Activated CD4-positive, alpha-beta T cell treated with anti-CD3 and anti-CD28 coated beads, Interleukin-2, amount 50 U/mL, for 4 hours (primary cell): ENCODE measurements at places on chromosomes 3 and 15.

DNA sequence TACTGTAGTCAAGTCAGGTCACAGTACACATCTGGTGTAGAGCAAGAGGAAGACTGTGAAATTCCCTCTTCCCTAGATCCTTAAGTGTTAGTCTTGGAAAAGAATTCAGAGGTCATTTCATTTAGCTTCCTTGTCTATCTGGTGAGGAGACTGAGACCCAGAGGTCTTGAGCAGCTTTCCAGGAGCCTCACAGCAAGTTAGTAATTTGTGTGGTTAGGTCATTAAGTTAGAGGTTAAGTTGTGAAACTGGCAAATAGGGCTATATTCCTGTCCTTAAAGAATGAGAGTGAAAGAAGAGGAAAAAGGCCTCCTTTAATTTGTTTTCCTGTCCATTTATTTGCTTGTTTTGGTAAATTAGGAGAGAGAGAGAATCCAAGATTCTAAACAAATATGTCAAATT is 9.0 kb downstream of the PODXL2 start:
- no peak for DNase-seq

DNA sequence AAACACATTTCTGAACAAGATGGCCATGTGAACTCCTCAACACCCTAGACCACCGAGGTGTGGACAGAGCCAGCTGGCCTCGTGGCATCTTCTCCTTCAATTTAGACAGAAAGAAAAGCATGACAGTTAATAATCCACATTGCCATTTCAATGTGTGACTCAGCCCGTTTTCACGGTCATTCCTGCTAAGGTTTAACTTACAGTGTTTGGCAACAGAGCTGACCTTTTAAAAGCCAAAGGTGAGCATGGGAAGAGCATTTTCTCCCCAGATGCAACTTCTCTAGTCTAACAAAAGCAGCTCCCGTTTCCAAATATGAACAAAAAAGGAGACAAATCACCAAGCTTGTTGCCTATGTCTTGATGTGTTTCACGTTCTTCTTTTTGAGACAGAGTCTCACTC is 417.6 kb upstream of the WNT5A start:
- DNase-seq, result no peak

DNA sequence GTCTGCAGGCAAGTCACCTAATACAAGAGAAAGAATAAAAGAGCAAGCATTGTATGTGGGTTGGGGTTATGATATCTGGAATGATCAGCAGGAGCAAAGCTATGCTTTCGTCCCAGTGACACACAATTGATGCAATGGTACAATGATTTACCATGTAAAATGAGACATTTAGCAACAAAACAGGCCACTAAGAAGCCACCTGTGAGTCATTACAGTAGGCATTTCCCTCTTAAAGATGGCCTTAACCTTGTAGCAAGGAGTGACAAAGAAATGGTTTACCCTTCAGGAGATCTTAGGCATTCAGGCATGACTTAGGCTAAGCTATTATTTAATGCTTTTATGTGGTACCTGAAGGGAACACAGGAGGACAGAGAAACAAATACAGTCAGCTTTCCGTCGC is 373.3 kb upstream of the RBMS3 start:
- no peak for DNase-seq

DNA sequence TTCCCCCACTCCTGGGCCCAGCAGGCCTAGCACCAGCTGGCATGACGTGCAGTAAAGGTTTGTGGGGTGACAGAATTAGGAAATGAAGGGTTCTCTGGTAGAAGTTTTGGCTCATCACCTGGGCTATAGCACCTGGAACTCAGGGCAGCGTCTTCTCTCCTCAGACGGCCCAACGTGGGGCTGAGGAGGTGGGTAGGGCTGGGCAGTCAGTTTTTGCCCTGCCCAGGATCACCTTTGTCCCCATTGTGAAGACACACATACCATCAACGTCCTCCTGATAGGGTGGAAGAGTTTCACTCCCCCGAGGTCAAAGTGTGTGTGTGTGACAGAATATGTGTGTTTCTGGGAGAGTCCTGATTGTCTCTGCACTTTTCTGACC is 12.1 kb downstream of the KBTBD13 start:
- DNase-seq, result no peak

GRCh38 chr3:13223574-13224237 is 150.5 kb upstream of the IQSEC1 start:
- DNase-seq, result no peak

DNA sequence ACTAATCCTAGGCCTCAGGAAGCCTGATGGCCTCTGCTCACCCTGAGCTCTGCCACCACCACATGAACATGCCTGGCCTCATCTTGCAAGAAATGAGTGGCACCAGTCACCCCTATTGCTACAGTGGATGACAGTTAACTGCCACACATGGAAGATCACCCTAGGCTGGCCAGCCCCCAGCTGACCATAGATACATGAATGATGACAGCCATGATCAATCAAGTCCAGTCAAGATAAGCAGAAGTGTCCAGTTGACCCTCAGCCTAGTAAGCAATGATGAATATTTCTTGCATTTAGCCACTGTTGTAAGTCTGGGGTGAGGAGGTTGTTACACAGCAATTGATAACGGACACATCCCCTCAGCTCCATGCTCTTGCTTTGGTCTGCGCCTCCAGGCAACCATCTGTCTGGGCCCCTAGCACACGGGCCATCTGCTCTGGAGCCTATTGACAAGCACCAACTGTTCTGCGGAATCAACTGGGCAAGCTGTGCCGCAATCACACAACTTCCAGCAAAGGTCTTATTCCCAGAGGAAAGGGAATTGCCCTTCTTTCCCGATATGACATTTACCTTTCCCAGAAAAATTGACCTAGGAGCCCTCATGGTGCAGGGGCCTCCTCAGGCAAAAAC is 2.2 kb upstream of the LYZL4 start:
- DNase-seq, result no peak

GRCh38 chr3:103127737-103128136 is 692.9 kb downstream of the ZPLD1 start:
- DNase-seq, result no peak

DNA sequence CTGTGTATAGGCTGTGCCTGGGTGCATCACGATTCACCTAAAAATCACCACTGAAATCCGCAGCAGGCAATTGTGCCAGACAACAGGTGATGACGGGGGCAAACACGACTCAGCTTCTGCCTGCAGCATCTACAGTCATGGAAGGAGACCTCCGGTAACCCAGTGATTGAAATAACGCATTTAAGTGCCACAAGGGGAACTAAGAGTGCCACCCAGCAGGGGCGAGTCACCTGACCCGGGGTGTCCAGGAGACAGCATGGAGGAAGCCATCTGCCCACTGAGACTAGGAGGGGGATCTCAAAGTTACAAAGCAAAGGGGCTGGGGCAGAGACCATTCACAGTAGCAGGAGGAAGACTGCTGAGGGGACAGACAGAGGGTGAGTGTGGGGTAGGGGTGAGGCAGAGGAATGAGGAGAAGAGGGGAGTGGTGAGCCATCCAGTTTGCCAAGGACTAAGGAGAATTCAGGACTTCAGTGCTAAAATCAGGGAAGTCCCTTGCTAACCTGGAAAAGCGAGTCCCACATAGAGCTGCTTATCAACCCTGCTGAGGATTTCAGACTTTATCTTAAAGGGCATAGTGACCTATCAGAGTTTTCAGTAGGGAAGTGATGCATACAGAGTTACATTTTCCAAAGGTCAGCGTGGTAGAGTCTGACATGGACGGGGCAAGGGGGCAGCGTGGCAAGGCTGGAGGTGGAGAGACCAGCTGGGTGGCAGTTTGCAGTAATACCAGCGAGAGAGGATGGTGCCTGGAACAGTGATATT is 256.7 kb upstream of the HES1 start:
- no peak for DNase-seq

GRCh38 chr3:127412578-127413317 is 124.9 kb upstream of the PRR20G start:
- DNase-seq, result no peak

GRCh38 chr3:61387817-61388216 is 136.6 kb upstream of the FHIT start:
- no peak for DNase-seq

DNA sequence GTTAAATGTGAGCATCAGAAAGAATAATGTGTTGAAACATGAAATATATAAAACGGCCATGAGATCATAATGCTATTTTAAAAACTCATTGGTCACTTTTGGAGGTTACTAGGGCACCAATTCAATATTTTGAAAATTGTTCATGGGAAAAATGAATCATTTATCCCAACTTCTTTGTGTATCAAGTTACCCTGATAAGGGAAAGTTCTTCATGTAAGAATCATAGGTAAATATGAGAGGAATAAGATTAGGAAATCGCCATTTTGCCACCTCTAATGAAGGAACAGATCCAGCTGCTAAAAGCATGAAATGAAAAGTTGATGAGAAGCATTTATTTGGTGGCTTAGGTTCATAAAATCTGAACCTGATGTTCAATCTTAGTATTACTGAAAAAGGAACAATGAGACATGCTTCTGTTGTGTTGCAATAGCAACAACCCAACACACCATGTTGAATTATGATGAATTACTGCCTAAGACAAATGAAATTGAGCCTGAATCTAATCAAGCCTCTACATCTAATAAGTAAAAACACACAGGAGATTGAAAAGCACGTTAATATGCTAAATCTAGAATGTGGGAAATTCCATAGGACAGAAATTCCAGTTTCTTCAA is 32.5 kb downstream of the ABHD5 start:
- no peak for DNase-seq

DNA sequence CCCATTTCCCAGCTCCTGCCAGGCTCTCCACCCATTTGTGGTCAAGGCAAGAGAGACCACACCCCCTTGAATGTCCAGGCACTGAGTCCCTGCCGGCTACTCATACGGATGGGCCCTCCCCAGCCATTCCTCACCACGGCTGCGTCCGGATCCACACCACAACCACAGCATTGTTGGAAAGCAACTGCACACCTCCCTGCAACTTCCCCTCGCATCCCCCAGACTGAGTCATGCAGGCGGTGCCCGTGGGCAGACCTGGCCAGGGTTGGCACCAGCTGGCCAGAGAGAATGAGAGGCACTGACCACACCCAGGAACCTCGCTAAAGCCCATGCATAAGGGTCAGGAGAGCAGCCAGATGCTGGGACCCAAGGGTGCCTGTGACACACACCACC is 30.5 kb downstream of the LOXL1 start:
- no peak for DNase-seq

DNA sequence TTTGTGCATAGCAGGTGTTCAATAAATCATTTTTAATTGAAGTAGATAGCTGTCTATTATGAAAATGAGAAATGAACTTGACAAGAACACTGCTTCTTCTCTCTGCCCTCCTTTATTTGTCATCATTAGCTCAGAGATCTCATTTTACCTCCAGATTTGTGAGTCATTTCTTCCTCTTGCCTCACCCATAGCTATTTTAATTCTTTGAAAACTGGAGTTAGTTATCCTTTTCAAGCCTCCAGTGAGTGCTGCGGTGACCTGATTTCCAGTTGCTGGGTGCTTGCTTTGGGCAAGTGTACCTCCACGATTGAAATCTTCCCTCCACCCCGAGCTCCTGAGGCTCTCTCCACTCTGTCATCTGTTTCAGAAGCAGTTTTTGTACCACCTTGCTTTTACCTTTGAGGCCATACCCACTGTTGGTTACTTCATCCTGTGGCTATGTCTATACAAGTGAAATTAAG is 114.6 kb downstream of the NFKBIZ start:
- peak; percentile 21 for DNase-seq

DNA sequence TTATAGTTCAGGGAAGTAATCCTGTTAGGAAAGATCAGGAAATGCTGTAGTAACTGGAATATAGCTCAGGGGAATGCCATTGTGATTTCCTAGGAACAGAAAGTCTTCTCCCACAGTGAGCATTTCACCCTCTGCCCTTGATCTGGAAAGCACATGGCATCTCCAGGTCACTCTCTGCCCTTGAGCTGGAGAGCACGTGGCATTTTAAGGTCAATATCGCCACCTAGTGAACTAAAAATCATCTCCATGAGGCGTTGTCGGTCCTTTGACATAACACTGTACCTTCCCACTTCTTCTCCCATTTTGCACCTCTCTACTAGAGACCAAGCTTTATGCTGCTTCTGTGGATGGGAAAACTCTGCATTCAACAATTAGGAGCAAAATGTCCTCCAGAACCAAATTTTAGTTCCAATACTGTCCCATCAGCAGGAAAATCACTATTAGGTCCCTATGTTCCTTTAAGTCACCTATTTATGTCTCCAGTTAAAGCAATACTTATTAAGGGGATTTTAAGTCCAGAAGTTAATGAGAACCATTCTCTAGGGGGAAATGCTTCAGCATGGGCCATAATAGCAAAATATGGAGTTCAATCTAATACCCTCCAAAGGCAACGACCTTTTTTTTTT is 54.7 kb upstream of the GK5 start:
- peak; percentile 9 for DNase-seq

GRCh38 chr3:39068556-39068955 is 16.7 kb downstream of the WDR48 start:
- no peak for DNase-seq

- no peak for DNase-seq
Measured at GRCh38 chr3:45966950-45967640, 23.8 kb downstream of the CXCR6 start.
